Activated CD4-positive, alpha-beta T cell treated with anti-CD3 and anti-CD28 coated beads for 36 hours (primary cell): ENCODE measurements at places on chromosomes 12 and 14.

DNA sequence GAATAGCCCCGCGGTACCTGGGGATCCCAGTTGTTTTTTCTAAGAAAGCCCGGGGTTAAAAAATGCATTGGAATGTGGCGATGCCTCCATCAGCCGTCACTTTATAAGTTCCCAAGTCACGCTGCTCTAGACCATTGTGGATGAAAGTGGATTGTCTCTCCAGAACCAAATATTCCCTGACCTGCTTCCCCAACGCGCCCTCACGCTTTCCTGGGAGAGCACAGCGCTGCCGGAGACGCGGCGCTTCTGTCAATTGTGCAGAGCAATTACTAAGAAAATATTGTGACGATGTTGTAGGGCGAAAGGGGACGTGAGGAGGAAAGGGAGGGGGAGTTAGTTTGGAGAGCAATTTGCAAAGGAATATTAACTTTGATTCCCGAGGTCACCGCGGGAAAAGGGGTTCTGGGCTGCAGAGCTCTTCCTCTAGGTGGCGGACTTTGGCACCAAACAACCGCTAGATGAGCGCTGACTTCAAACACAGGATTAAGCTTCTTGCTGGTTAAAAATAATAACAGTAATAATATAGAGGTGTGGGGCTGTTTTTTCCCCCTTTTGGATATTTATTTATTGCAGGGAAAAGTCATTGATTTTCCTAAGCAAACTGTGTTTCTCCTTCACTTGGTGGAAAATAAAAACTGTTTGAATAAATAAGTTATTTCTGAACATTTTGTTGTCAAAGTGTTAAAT, 9.6 kb upstream of the FOXG1 start:
- DNase-seq: peak; percentile 28

GRCh38 chr12:76111209-76111749, 26.8 kb upstream of the NAP1L1 start:
- DNase-seq: no peak

GRCh38 chr12:98492580-98493140, 22.7 kb upstream of the TMPO start:
- no peak for DNase-seq

DNA sequence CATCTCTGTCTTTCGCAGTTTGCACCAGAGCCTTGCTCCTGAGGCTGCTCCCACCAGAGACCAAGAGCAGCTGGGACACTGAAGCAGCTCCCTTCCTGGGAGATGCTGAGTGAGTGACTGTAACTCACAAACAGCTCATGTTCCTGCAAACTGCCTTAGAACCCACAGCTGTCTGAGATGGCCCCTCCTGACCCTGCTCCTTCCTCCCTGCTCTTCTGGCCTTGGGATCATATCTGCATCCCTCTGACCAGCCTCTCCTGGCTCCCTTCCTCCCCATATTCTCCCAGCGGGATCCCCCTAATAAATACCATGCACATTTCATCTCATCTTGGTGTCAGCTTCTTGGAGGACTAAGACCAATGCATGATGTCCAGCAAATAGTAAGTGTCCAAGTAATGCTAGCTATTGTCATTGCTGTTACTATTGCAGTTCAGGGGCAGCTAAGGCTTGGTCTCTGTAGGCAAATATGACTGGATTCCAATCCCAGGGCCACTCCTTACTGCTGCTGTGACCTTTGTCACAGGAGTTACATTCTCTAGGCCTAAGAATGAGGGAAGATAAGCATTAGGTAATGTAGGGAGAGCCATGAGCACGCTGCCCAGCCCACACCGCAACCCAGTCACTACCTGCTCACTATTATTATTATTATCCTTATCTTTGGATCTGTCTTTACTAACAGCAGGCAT, 47.9 kb downstream of the SYNE3 start:
- DNase-seq: no peak

DNA sequence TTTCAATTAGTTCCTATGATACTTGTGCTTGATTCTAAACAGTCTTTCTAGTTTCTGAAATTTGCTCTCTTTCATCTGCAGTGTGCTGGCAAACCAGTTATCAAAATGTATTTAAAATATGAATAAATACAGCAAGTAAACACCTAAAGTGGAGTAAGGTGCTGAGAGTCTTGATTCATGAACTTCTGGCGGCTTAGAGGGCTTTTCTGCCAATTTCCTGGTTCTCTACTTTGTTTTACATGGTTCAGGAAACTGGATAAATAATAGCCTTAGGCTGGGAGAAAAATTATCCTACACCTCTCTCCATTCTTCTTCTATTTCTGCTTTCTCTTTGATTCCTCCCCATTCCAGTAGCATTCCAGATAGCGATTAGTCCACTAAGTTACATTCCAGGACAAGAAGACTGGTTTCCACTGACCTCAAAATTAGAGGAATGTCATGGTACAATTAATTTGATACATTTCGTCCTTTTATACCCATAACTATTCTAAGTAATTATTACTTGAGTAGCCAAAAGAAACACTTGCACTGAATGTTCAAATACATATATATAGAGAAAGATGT, 14.9 kb downstream of the ATP2B1 start:
- DNase-seq: no peak

GRCh38 chr12:77352946-77353345, 287.6 kb upstream of the E2F7 start:
- DNase-seq: no peak

GRCh38 chr14:68878908-68879307, 86.0 kb upstream of the ZFP36L1 start:
- DNase-seq: no peak
